GM04504 (cell line): ENCODE measurements at places on chromosomes 6 and 20.

- DNase-seq = no peak
These were observed 328.8 kb upstream of the MANEA start for GRCh38 chr6:95248499-95248898.

GRCh38 chr20:60132827-60133670, 174.8 kb downstream of the CDH26 start:
- DNase-seq = no peak

GRCh38 chr6:72287801-72288200, 334.1 kb upstream of the KCNQ5 start:
- no peak for DNase-seq

DNA sequence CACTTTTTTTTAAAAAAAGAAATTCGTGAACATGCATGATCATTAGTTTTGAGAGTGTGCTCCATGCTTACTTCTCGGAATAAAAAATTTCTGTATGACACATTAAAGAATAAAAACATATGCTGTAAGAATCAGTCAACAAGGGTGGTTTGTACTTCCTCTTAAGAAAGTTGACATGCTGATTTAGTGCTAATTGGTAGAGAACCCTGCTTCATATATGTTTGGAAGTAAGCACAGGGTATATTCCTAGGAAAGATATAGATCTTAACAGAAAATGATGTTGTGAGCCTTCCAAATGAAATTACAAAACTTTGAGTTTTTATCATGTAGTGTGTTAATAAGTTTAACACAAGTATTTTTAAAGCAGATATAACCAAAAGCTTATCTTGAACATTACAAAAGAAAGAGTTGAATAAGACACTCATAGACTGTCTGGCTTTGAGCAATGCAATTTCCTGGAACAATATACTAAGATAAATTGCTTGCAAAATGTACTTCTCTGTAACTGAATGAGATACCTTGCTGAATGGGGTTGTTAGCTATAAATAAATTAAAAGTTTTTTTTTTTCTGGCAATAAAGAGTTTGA, 13.8 kb upstream of the VIP start:
- no peak for DNase-seq

DNA sequence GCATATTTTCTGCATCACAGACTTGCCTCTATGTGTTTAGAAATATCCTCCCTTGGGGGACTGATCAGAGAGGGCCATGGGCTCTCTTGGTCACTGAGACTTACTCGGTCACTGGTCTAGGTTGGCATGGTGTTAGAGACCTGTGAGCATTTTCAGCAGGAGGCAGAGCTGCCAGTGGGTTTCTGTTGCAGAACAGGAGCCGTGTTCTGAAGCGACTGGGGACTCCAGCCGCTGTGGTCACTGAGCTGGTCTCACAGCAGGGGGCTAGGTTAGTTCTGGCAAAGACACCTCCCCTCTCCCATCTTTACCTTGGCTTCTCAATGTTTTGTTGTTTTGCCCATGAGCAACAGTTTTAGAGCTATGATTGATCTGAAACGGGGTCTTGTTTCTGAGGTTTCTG, 8.7 kb downstream of the TMEM181 start:
- DNase-seq = no peak

DNA sequence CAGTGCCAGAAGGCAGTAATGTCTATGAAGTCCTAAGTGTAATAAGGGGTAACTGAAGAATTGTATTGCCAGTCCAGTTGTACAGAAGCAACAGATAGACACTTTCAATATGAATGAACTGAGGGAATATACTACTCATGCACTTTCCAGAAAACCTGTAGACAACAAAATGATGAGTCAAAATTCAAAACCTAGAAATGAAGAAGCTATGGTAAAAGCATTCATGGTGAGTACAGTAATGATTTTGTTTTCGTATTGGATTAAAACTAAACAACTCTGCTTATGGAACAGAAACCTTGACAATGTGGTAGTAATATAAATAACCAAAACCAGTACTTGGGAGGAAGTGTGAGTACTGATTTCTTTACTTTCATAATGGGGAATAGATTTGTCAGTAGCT, 35.0 kb downstream of the ARMC2 start:
- DNase-seq = no peak

DNA sequence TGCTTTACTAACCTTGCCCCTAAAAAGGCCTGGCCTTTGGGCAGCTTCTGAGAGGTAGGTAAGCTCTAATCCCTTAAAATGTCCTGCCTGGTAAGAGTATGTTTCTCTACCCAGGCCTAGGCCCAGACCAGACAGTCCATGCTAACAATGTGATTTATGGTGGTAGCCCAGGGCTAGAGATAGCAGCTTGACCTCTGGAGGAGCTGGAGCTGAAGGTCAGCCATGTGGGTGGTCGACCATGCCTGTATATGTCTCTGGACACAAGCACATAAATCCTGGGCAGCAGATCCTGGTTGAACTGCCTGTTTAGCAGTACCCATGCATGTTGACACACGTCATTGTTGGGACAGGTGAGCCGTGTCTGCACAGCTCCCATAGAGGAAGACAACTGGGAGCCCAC, 62.1 kb upstream of the PHACTR1 start:
- no peak for DNase-seq

DNA sequence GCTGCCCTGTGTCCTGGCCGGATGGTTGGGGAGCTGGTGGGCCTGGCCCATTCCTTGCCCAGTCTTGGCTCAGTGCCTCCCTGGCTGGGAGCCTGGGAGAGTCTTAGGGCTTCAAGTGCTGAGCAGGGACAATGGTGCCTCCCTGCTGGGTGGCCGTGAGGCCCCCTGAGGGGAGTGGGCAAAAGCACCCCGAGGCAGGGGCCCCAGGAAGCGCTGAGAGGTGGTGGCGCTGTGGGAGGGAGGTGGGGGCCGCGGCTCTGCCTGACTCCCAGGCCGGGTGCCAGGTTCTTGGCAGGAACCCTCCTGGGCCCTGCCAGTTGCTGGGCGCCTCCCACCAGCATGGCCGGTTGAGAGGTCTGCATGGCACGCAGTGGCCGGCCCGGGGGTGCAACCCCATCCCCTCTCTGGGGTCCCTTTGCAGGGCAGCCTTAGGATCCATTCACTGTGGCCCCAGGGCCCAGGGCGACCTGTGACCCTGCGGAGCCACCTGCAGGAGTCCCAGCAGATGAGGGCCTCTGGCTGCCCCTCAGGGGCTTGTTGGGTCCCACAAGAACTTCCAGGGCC, 9.2 kb upstream of the RPS21 start:
- DNase-seq = no peak

DNA sequence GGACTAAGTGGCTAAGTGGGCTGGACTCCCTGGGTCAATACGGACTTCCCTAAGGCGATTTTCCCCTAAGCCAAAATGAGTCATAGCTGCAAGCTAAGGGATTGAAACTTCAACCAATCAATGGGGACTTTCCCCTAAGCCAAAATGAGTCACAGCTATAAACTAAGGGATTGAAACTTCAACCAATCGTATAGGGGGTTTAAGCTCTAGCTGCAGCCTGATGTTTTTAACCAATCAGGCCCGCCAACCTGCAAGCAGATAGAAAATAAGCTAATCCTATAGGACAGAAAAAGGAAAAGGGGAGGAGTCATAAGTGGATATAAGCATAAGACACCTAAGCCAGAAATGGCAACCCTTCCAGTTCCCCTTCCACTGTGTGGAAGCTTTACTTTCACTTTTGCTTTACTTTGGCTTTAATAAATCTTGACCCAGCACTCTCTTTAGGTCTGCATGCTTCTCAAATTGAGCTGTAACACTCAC, 655.0 kb upstream of the HS3ST5 start:
- DNase-seq = no peak

DNA sequence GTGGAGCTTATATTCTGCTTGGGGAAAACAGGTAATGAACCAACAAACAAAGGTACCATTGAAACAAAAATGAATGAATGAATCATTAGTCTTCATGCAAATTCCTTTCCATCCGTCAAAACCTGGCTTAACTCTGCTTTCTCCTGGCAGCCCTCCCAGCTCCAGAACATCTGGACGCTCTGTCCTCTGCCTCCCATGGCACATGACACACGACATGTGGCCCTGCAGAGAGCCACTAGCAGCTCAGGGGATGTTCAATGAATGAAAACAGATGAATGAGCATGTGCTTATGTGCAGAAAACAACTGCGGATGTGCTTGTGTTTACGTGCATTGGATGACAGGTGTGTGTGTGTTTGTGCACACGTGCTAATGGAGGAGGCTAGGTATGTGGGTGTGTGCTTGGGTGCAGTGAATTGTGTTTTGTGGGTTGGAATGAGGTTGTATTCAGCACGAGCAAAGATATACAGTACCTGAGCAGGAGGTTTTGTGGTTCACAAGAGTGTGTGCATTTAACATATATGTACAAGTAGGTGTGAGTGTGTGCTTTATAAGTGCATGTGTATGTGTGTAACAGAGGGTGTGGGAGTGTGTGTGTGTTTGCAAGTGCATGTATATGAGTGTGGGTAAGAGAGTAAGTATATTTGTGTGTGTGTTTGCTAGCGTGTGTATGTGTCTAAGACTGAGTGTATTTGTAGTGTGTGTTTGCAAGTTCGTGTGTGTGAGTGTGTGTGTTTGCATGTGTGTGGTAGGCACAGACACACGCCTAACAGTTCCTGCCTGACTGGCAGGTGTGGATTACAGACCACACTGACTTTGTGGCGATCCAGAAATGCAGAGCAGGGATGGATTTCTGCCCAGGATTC, 374.1 kb upstream of the SULF2 start:
- DNase-seq = no peak
